Head of caudate nucleus (tissue), 42 donors: ENCODE measurements at places on chromosomes 16 and 17.

DNA sequence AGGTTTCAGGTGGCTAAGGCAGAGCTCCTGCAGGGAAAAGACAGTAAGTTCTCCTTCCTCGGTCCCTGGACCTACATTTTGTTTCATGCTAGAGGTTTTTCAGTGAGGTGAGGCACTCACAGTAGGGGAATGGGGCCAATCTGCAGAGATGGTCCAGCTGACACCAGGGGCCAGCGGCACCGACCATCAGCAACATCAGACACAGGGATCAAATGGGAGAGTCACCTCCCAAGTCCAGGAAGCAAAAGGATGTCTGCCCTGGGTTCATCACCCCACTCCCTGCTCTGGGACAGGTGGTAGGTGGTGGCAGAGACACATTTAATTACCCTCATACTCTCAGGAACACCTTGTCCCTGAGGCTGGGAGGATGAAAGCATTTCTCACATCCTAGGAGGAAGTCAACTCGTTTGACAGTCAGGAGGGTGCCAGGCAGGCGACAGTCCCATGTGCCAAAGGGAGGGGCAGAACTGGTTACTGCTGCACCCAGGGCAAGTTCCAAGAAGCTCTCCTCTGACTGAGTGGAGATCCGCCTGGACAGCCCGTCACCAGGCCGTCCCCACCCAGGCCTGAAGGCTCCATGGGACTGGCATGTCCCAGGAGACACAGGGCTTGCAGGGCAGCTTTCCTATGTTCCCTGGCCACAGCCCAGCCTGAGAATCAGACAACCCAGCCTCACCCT lies 19.2 kb downstream of the ATP6V0D1 start:
- DNase-seq = no peak

DNA sequence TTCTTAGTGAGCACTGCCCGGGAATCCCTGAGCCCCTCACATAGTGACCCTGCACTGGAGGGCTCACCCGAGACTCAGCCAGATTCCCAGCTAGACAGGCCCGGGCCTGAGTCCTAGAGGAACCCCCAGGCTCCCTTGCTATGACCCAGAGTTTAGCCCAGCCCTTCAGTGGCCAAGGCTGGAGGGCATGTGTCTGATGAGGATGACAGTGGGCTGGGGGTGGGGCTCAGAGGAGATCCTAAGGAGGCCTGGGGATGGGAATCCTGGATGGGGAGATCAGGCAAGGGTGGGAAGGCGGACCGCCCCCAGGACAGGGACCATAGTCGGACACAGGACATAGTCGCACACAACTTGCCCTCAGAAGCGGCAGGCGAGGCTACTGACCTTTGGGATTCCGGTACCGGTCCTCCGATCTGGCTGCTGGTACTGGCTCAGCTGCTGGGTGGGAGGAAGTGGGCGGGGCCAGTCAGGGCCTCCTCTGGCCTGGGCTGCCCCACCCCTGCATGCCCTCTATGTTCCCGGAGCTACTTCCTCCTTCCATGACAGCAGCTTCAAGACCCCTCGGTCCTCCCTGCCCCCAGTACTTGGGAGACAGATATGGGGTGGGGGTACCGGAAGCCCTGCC lies 1.1 kb downstream of the CD79B start:
- peak; percentile 21 for DNase-seq

DNA sequence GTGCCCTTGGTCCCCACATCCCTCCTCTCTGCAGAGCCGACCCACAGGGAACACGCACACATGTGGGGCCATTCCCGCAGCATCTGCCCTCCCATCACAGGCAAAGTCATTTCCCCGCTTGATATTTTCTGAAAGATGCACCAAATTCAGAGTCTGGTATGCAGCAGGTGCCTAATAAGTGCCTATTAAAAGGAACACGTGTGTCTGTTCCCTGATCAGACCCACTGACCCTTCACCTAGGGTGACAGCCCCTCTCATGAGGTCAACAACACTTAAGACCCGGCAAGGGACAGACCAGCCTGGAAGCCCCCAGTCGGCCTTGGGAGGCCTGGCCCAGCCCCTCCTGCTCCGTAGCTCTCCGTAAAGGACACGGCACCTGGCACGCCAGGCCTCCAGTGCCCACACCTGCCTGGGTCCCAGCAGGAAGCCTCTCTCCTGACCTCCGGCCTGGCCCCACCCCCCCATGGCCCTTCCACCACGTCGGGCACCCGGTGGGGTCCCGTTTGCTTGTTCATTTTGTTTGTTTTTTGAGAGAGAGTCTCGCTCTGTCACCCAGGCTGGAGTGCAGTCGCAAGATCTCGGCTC lies 20.0 kb downstream of the UNKL start:
- no peak for DNase-seq

DNA sequence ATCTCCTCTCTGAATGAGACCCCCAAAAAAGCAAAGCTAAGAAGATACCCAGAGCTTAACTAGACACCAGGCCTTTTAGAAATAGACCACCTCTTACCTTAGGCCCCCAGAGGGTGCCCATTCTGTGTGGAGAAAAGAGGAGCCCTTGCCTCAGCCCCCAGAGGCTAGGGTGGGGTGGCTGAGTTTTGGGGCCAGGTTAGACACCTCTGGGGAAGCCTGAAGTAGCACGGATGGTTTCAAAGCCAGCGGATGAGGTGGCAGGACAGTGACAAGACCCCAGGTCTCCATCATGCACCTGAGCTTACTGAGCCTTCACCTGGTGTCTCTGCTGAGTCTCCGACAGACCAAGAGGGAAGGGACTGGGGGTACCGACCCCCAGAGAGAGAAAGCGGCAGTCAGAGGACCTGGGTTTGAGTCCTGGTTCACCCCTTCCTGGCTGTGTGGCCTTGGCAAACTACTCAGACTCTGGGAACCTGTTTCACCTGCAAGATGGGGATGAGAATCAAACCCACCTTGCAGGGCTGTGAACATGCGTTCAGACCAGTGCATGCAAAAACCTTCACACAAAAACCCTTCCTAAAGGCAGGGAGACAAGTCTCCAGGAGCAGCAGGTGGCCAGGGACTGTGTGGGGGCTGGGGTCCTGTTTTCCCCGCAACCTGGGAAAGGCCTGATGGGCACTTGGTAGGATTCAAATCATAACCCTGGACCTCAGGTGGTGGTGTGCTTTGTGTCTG lies 7.7 kb downstream of the SCGB1C2 start:
- DNase-seq = peak; percentile 36

DNA sequence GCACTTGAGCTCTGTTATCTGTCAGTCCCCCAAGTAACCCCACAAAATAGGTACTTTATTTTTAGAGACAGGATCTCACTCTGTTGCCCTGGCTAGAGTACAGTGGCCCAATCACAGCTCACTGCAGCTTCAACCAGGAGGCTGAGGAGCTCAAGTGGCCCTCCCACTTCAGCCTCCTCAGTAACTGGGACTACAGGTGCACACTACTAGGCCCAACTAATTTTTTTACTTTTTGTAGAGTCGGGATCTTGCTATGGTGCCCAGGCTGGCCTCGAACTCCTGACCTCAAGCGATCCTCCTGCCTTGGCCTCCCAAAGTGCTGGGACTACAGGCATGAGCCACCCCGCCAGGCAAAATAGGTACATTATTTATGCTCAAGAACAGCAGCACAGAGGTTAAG lies 99.6 kb downstream of the MGAT5B start:
- DNase-seq = no peak

GRCh38 chr16:4489030-4489429 lies 12.8 kb downstream of the HMOX2 start:
- DNase-seq = no peak

DNA sequence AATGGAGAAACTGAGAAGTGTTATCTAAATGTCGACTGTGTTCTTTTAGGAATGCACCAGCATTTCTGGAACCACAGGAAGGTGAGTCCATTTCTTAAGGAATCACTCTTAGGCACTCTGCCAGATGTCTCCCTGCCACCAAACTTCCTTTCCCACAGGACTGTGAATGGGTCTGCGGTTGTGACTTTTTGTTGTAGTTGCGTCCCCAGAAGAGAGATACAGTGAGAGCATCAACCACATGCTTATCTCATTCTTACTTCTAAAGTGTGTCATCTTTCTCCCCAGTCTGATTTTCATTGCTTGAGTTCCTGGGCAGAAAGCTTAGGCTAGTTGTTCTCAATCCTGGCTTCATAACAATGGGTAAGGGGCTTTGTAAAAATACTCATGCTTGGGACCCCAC lies 13.4 kb downstream of the ITPRIPL2 start:
- no peak for DNase-seq

DNA sequence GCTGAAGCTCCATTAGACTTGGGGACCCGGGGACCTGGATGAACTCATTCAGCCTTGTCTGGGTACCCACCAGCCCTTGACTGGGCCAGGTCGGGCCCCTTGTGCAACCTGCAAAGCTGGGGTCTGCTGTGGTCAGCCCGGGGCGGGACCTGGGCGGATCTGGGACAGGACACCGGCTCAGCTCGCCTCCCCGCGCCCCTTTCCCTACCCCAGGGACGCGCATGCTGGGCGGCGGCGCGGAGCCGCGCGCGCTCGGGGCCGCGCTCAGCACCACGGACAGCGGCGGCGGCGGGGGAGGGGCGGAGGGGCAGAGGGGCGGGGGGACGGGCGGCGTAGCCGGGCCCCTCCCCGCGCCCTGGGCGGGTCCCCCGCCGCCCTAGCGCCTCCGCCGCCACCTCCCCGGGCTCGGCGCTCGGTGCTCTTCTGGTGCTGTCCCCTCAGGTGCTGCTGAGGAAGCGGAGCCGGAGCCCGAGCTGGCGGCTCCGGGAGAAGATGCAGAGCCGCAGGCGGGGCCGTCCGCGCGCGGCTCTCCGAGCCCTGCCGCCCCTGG lies 7.4 kb downstream of the ACD start:
- DNase-seq = peak; percentile 32

DNA sequence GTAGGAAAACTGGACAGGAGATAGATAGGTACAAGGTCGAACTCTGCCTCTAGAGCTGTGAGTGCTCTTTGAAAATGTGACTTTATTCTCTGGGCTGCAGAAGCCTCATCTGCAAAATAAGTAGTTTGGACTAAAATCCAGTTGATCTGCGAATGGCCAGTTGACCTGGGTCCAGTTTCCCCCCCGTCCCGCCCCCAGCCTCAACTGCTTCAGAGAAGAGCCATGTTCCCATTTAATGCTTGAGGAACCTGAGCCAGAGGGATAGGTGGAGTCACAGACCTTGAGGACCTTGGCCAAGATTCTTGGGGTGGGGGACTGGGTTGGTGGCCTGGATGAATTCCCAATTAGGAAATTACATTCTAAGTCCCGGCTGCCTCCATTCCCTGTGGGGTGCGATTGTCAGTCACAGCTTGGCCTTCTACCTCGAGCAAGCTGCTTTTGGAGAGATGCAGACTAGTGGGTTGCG lies 14.1 kb downstream of the TBX2 start:
- no peak for DNase-seq

DNA sequence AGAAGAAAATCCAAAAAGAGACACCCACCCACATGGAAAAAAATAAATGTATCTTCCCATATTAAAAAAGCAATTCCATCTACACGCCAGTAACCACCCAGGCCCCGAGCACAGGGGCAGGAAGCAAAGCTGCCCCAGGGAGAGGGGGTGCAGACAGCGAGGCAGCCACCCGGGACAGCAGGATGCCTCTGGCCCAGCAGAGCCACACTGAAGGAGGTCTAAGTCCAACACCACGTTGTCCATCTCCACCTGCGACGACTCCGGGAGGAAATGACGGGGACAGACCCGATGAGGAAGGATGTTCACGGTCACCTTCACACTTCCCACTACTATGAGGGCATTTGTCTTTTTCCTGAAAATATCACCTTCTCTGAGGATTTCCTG lies 14.4 kb upstream of the CYTH1 start:
- no peak for DNase-seq

DNA sequence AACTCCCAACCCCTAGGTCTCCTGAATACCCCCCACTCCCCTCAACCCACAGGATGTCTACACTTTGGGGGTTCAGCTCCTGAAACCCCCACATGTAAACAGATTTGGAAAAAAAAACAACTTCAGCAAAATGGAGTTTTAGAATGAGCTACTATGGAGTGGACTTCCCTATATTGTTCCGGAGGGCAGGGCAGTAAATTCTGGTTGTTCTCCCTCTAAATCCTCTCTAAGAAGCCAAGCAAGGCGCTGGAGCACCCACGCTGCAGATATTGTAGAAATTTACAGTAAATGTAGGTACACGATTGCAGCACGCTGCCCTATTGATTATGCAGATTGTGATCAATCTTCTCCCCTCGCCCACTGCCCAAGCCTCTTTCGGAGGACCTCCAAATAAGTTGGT lies 8.5 kb upstream of the ZFHX3 start:
- no peak for DNase-seq

- no peak for DNase-seq
Measured at GRCh38 chr16:47984669-47985068, 171.1 kb downstream of the ABCC12 start.
